HCT116 (cell line): ENCODE measurements at places on chromosomes 12 and 14. TPM values are rescaled to one million over a fixed set of nuclear protein-coding genes. Genes with fewer than 3 reads are reported as not detected.

ALX1 gene
- not detected for total RNA-seq

JDP2 gene
- total RNA-seq = 25.4 TPM

TIGAR gene
- total RNA-seq = 13.7 TPM

DNA sequence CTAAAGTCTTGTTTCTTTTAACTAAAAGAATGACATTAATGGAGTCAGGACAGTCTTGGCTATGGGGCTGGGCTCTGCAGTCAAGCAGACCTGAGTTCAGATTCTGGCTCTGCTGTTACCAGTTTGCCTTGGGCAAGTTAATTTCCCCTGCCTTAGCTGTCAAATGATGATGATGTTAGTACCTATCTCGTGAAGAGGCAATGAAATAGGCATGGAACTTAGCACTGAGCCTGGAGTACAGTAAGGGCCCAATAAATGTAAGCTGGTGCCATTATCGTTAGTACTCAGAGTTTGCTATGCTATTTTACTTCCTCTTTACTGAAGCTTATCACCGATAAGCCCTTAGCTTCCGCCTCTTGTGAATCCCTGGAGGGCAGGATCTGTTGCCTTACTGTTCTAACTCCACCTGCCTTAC, 8.5 kb downstream of the FBXW8 start:
- no peak overlapping the region for H3K27ac ChIP-seq
- no peak for DNase-seq
- H3K36me3 ChIP-seq = no peaks in the 10 kb centered on the region
- no peaks in the 10 kb centered on the region for H3K27me3 ChIP-seq
- no peak overlapping the region for H3K4me3 ChIP-seq
- H3K4me1 ChIP-seq = peaks cover 30% of the 10 kb centered on the region

- no peak for DNase-seq
- H3K27me3 ChIP-seq = no peaks in the 10 kb centered on the region
- peaks cover 16% of the 10 kb centered on the region for H3K4me1 ChIP-seq
- no peak overlapping the region for H3K27ac ChIP-seq
- no peaks in the 10 kb centered on the region; the same call in 1 of the 2 replicates for H3K36me3 ChIP-seq
Observed at GRCh38 chr12:124458220-124458991, 109.0 kb downstream of the NCOR2 start.
